ENCODE measurements at places on chromosomes 5 and 9.

DNA sequence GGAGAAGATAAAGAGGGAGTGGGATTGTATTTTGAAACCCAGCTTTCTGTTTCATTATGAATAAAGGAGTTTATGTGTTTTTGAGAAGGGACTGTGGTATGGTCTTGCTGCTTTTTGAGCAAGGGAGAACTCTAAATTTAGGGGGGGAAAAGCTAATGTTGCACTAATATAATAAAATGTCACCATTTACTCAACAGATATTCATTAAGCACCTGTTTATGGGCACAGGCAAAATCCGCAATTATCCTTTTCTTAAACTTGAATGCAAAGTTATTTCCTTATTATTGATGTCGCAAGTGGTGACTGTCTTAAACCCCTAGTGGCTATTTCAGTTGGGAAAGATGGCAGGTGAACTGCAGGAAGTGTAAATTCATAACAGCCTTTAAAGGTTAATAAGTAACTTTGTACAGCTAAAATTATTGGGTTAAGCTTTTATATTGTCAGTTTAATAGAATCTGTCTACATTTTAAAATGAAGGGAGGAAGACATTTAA, 1.5 kb downstream of the CDC42SE2 start:
- peak; percentile 77 for DNase-seq

- DNase-seq: no peak
These were observed 56.4 kb downstream of the BARX1 start for GRCh38 chr9:93898502-93899426.

GRCh38 chr5:62287237-62287636, 18.8 kb upstream of the KIF2A start:
- peak; percentile 45 for DNase-seq

- DNase-seq: no peak
These were observed 112.3 kb downstream of the DPYSL3 start for GRCh38 chr5:147397616-147398015.

- DNase-seq: no peak
These were observed 38.3 kb downstream of the SLC1A3 start for GRCh38 chr5:36644727-36645126.

DNA sequence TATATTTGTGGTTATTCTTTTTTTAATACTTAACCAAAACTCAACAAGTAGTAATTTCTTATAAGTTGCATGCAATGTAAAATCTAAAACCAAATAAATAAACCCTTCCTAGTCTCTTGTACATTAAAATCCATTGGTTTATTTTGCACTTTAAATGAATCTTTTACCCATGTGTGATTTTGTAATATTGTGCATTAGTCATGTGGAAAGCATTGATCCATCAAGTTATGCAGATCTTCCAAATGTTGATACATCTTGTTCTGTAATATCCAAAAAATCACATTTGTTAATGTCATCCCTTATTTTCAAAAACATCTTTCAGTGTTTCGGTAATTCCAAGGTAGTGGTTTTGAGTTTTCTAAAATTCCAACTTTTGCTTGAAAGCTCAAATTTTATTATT, 63.3 kb downstream of the CWC27 start:
- DNase-seq: no peak

GRCh38 chr5:883475-884181, 9.0 kb downstream of the BRD9 start:
- no peak for DNase-seq

DNA sequence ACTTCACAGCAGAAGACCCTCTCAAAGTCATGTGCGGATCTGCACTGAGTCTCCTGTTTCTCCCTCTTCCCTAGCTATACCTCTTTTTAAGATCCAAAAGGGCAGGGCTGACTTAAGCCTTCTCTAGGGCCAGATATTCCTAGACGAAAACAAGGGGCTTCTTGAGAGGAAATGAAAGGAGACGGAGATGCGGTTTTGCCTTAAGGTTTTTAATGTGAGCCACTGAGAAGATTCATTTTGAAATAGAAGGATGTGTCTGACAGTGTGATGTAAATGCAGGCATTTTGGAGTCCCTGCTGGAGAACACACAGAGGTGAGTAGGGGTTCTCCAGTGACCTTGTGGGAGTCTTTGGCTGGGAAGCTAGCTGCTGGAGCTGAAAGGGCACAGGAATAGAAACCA, 15.6 kb upstream of the IL12B start:
- DNase-seq: peak; percentile 50

DNA sequence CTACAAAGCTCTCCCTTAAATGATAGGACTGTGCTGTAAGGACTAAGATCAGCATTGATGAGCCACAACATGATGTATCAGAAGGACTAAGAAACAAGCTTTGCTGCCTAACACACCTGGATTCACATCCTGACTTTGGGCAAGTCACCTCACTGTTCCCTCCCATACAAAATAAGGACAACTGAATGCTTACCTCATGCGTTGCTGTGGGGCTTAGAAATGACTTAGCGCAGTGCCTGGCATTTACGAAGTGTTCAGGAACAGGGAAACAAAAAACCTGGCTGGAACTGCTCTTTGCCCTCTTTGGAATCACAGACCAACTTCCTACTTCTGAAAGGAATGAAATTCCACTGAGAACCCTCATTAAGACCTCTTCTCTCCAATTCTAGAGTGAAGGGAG, 113.7 kb downstream of the BAAT start:
- no peak for DNase-seq

GRCh38 chr5:3359642-3360041, 236.0 kb upstream of the IRX1 start:
- DNase-seq: no peak

DNA sequence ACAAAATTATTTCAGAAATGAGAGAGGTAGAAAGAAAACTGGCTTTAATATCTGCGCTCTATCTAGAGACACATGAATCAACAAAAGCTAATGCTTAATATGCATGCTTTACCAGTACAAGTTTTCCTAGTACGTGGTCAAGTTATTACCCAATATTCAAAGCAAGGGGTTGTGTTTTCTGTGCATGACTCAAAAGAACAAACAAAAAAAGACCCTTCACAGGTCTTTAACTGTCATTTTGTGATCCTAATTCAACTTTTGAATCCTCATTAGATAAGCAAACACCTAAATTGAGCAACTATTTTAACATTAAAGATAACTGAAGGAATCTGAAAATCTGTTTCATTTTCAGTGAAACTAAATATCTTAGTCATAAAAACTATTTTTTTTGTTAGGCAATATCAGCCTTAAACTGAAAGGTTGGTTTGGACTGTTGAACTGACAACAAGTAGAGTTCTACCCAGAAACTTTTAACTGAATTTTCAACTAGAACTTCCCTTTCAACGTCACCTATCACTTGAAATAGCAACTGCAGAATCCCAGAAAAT, 12.5 kb downstream of the ST8SIA4 start:
- DNase-seq: peak; percentile 86

DNA sequence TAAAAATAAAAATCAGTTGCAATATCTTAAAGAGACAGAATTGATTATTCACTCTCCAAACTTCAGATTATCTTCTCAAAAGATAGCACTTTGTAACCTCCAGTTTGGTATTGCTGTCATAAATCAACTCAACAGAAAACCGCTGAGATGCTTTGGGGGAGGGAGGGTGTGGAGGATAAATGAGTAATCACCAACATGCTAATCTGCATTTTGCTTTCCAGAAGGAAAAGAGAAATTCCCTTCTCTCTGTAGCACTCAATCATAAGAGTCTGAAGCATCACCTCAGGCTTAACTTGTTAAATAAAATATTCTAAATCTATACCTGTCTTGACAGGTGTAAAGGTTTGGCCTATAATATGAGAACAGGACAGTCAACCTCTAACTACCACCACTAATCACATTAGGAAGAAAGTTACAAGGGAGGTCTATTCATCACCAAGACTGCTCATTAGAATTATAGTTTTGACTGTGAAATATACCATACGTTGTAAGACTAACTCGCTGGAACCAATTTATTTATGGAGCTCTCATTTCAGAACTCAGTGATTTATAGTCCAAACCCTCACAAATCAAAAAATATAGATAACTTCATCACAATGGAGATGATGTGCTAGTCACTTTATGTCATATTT, 89.0 kb downstream of the PIK3R1 start:
- no peak for DNase-seq

DNA sequence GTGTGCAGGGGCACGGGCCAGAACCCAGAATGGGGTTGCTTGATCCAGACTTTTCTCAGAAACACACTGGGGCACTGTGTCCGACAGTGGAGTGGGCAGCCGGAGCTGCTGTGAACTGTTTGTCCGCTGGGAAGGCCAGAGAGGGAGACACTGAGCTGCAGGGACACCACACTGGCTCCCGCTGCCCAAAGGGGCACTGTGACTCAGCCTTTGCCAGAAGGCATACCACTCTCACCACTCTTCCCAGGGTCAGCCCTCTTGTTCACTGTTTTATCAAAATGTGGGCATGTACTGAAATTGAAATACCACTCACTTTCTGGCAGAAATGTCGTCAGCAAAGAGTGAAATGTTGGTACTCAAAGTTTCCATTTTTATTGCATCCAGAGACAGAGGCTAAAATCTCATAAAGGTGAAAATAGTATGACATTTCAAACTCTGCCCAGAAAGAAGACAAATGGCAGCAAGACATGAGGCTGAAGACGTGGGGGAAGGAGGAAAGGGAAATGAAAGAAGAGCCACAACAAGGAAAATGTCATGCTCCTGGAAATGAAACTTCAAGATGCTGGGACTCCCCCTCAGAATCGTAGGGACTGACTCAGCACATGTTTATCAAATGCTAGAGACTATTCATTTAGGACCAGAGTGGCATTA, 4.5 kb upstream of the IL7R start:
- peak; percentile 93 for DNase-seq

- no peak for DNase-seq
These were observed 24.5 kb downstream of the PRRC2B start for GRCh38 chr9:131418143-131419025.

- no peak for DNase-seq
These were observed 33.6 kb downstream of the SUB1 start for GRCh38 chr5:32618962-32619361.

- peak; percentile 56 for DNase-seq
These were observed 3.0 kb upstream of the HRCT1 start for GRCh38 chr9:35903049-35903448.

- DNase-seq: no peak
These were observed 58.6 kb upstream of the RANBP3L start for GRCh38 chr5:36360307-36360706.

DNA sequence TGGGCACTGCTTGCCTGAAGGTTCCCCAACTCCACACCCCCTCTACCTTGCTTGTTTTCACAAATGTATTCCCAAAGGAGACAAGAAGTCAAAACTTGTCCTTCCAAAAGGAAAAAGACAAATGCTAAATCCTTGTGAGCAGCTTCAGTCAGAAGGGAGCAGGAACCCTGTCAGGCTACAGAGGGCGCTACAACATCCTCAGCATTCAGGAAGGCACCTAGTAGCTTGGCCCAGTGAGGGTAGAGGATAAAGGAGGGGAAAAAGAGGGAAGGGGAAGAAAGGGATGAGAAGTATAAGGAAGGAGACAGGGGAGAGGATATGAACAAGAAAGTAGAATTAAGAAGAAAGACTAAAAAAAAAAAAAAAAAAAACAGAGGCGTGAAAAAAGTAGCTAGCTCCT, 97.5 kb downstream of the MLLT3 start:
- no peak for DNase-seq

GRCh38 chr5:17854901-17855300, 220.6 kb downstream of the TAF11L14 start:
- no peak for DNase-seq

DNA sequence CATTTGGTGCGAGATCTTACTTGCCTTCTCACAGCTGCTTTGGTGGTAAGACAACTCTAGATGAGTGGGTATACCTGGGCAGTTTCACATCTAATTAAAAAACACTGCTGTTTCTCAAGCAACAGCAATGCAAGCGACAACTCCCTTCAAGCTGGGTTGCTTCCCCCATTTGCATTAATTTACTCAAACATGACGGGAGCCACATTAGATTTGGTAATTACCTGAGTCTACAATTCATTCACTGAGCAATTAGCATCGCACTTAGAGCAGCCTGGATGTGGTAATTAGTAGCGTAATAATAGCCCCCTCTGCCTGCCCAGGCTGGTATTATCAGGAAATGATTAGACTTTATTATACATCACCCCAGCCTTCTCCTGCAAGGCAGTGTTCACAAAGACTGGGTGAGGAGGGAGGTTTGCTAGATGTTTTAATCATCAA, 73.4 kb downstream of the FBXO38 start:
- peak; percentile 17 for DNase-seq
